ENCODE measurements at places on chromosomes 6 and 20.

DNA sequence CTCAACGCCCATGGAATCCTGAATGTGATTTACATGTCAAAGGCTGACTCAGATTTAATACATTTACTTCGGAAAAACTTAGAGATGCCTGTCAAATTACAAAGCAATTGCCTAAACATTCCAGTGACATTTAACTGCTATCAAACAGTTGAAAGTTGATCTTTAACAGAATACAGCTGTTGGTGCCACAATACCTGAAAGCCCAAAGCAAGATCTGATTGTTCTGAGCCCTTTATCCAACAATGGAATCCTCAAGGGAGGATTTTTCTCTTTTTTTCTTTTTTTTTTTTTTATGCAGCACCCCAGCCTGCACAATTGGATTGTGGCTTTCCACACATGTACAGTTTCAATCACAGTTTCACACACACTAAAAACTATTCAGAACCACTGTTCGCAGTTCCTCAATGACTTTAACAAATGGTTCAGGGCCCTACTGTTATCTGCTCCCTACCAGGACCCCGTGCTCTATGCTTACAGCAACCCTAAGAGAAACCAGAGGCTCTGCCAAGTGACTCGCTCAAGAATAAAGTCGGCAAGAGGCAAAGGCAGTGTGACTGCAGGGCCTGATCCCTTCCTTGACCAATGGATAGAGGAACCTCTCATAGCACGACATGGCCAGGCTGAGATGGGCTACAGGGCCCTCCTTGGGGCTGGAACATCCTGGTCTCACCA is 33.3 kb downstream of the EPB41L2 start:
- DNase-seq, result no peak

GRCh38 chr20:50580016-50580747 is 70.0 kb downstream of the PTPN1 start:
- no peak for DNase-seq

DNA sequence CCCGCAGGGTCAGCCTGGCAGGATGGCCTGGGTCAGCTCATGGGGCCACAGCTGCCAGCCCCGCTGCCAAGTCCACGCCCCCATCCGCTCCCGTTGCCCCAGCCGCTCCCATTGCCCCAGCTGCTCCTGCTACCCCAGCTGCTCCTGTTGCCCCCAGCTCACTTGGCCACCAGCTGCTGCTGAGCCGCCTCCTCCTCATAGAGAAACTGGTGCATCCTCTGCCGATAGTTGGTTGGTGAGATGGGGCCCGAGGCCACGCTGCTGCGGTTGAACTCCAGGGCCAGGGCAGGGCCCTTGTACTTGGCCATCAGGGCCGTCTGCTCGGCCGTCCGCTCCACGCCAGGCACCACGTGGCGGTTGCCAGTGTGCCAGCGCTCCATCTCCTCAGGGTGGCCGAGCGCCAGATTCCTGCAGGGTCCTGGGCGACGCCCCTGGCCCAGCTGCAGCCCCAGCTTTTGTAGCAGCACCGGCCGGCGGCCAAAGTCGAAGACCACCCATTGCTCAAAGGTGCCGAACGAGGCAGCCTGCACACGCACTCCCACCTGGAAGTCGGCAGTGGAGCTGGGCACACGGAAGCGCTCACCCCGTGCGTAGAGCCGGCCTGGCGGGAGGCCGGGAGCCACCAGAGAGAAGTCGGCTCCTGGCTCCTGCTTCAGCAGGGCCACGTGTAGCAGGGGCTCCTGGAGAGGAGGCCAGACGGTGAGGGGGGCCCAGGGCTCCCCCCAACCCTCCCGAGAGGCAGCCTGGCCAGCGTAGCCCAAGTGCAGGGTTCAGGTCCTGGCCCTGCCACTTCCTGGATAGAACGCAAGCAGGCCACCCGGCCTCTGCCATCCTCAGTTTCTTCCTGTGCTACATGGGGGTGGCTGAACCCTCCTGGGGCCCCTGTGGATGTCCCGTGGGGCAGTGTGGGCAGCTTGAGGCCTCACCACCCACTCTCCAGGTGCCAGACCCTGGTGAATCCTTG is 4.8 kb downstream of the HELZ2 start:
- DNase-seq, result no peak

- DNase-seq, result no peak
These were observed 25.6 kb downstream of the UTRN start for GRCh38 chr6:144310765-144311164.

DNA sequence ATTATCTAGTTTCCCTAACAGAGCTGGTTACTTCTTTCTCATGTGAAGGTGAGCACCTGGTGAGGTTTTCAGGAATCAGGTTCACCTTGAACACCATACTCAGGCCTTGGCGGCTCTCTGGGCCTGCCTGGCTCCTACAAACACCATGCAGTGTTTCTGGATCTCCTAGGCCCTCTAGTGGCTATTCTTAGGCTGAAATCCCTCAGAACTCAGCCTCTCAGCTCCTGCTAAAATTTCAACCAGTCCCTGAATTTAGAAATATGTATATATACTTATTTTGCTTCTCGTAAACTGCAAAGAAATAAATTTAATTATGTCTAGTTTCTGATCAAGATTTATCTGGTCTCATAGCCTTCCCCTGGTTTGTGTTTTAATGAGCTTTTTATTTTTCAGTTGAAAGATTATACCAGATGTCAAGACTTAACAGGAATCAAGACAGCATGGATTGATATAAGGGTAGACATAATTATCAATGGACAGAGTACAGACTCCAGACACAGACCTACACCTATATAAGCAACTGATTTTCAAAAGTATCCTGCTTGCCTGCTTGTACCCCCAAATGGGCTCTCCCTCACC is 55.9 kb downstream of the ANKEF1 start:
- DNase-seq, result no peak

DNA sequence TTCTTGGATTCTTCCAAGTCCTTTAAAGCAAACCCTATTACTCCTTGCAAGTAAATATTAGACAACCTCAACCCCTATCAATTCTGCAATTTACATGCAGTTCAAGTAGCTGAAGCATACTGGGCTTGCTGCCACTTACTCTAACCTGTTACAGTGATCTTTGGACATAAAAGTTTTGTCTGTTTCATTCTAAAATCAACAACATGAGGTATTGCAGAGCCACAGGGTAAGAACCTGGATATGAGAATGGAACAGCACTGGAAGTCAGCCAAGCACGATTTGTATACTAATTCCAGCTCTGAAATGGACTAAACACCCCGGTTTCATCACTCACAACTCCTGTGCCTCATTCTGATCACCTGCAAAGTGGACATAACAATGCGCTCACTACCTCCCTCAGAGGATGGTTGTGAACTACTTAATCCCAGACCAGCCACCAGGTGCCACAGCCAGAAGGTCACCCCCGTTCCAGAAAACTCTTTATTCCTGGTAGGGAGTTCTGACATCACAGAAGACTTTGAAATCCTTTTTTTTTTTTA is 270.0 kb downstream of the ADGB start:
- no peak for DNase-seq

DNA sequence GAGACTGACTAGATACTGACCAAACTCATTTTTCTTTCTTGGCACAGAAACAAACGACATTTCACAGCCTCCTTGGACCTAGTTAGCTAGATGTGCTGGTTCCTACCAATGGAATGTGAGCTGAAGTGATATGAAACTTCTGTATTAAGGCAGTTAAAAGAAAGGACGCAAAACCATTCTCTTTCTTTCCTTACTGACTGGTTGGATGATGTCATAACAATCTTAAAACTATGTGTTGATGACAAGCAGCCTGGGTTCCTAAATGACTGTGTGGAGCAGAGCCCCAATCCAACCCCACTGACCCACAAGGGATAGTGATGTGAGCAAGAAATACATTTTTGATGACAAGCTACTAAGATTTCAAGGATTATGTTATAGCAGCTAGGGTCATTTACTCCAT is 35.6 kb downstream of the CEP162 start:
- no peak for DNase-seq

DNA sequence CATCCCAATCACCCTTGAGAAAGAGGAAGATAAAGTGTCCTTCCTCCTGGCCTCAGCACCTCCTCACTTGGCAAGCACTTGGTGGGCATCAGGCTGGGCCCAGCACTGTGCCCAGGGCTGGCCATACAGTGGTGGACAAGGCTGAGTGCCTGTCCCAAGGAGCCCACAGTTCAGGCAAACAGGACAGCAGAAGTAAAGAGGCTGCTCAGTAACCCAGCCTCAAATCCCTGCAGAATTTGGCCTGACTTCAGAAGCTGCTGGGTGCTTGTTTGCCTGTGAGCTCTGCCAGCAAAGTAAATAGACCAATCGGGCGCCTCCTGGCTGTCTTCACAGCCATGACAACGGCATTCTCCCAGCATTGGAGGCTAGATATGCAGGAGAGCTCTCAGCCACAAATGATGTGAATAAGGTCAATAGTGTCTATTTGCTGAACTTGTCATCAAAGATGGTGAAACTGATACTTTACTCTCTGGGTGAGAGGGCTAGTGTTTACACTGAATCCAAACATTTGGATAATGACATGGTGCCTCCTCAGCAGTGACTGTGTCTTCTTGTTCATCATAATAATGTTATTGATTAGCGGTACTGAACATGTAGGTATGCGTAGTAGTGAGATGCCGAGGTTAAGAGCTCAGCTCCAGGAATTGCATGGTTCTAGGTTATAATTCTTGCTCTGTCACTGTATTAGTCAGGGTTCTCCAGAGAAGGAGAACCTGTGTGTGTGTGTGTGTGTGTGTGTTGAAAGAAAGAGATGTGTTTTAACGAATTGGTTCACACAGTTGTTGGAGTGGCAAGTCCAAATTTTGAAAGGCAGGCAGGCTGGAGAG is 36.9 kb upstream of the FANCE start:
- no peak for DNase-seq

DNA sequence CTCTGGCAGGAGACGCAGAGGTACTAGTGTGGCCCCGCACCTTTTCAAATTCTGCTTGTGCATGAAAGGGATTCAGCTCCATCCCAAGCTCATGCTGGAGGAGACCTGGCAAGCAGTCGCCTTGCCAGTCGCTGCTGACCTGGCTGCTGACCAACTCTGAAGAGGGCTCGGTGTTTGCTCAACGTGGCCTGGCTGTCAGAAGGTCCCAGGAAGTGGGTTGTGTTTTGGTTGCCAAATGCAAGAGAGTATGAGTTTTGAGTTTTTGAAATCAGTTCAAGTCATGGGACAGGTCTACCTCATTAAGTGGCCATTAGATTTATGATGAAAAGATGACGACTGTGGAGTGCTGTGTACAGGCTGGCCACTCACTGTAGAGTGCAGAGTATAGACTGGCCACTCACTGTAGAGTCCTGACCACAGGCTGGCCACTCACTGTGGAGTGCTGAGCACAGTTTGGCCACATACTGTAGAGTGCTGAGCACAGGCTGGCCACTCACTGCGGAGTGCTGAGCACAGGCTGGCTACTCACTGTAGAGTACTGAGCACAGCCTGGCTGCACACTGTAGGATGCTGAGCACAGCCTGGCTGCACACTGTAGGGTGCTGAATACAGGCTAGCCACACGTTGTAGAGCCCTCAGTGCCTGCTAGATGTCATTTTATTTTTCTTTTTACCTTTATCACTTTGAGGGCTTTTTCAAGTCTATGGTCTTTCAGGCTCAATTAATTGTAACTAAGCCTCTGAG is 193.9 kb downstream of the ZNF217 start:
- DNase-seq, result no peak

- no peak for DNase-seq
These were observed at the start of gene RNF182 for GRCh38 chr6:13924949-13925881. TSS of gene RNF182 (plus strand) at chr6:13924952. CDS start at chr6:13977120, 52,168 bp downstream.

- no peak for DNase-seq
These were observed 318.6 kb upstream of the PRDM1 start for GRCh38 chr6:105767541-105767940.

DNA sequence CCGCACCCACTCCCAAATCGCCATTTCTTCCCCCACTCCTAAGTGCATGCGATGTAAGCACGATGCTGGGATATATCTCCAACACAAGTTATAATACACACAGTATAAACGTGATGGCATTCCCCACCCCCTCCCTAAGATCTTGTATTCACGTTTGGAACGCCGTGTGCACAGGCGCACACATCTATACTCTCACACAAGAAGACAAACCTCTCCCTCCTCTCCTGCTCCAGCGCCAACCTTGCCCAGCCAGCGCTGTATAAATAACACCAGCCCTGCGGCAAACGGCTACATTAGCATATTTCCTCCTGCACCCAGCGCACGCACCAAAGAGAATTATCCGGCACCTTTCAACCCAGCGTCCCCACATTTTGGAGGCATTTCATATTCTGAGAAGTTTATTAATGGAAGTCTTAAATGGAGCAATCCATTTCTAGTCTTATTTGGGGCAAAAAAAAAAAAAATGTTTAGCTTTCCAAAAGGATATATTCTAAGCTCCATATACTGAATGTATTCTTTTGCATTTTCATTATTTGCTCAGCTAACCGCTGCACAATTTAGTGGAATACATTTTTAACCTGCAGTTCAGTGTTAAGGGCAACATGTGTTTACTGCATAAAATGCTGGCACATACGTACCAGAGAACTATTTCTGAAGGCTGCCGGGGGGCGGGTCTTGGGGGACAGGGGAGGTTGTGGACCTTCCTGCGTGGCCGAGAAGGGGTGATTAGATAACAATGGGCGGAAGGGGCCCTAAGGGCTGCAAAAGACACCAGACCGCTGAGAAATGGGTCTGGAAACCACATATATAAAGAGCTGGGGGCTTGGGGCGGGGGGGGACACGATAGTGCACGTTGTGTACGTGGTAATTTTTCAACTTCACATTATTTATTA is 1.1 kb upstream of the SLC22A23 start:
- DNase-seq, result no peak
